ENCODE measurements at places on chromosomes 13 and 19. TPM values are rescaled to one million over a fixed set of nuclear protein-coding genes. Genes with fewer than 3 reads are reported as not detected.

Gene KIR2DL4
- 0.22 TPM for total RNA-seq

Gene TRAPPC2B
- total RNA-seq: 10.3 TPM

Gene TNFSF11
- not detected for total RNA-seq

Gene INSR
- total RNA-seq: 75.5 TPM

DNA sequence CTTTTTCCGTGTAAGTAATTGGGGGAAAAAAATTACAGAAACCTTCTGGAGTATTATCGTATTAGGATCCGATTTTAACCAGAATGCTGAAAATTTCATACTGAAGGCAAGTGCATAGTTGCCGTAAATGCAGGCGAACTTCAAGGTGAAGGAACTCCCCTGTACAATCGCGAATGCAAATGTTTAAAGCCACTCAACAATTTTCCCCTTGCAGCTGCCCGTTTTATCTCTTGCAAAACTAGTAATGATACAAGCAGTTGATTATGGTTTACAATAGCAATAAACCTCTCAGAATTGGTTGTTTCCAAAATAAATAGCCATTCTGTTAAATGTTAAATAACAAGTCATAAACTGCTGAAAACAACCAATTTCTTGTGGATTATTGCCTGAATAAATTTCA is 105.7 kb downstream of the DNAJC15 start:
- DNase-seq: no peak

Gene PEG3
- total RNA-seq: 13.2 TPM

DNA sequence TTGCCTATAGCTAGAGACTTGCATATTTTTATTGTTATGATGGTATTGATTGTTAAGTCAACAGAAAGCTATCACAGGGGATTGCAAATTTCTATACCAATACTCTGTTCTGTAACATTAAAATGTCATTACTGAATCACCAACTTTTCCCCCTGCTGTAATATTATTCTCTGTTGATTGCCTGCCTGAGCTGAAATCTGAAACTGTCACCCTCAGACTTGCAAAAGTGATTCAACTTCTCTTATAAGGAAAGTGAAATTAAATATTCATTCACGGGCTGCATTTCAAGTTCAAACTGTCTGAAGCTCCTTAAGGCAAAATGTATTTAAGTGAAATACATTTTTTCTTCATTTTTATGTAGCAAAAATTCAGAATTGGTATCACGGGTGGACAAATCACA is 723.2 kb downstream of the PCDH9 start:
- DNase-seq: no peak

Gene TRPC4
- total RNA-seq: 0.84 TPM

Gene ONECUT3
- not detected for total RNA-seq

Gene MED26
- 12.7 TPM for total RNA-seq

DNA sequence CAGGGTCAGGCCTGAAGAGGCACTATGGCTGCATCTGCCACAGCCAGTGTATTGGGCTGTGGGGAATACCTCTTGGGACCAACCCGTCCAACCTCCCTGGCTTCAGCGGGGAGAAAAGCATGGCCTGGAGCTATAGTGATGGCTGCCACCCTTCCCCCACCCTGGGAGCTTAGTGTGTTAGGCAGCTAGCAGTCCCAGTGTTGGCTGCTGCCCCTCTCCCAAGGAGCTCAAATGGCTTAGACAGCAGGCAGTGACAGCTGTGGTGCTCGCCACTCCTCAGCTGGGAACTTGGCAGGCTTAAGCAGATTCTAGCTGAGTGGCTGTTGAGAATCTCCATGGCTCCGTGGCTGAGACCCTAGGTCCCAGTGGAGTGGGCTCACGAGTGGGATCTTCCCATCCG is 19.7 kb downstream of the ACOD1 start:
- DNase-seq: no peak

DNA sequence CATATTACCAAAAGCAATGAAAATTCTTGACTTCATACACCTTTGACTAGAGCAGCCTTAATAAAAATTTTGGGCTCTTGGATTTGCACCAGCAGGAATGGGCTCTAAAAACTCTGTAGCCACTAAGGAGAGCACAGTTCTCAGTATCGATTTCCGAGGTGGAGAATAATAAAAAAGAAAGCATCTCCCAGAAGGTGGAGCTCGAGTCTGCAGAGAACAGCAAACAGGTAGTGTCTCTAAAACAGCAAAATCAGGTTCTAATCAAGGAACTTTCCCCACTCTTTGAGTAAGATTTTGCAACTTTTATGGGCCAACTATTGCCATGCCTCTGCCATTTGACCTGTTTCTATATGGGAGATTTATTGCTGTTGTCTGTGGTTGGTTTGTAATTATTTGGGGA is 258.7 kb upstream of the GPC6 start:
- DNase-seq: no peak

- DNase-seq: no peak
Observed at GRCh38 chr13:80242728-80243427, 98.0 kb downstream of the SPRY2 start.

Gene SIGLEC5
- 2.2 TPM for total RNA-seq

DNA sequence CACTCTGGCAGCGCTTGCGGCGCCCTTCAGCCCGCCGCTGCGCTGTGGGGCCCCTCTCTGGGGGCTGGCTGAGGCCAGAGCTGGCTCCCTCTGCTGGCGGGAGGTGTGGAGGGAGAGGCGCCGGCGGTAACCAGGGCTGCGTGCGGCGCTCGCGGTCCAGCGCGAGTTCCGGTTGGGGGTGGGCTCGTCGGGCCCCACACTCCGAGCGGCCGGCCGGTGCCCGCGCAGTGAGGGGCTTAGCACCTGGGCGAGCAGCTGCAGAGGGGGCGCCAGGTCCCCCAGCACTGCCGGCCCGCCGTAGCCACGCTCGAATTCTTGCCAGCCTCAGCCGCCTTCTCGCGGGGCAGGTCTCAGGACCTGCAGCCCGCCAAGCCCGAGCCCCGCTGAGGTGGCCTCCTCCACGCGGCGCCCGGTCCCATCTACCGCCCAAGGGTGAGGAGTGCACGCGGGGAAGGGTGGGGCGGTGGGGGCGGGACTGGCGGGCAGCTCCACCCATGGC is 879.0 kb upstream of the SLITRK5 start:
- DNase-seq: no peak

Gene ZSCAN22
- 2.5 TPM for total RNA-seq

GRCh38 chr19:18507021-18507726 is 14.7 kb downstream of the ELL start:
- DNase-seq: no peak

Gene IRGC
- total RNA-seq: not detected

DNA sequence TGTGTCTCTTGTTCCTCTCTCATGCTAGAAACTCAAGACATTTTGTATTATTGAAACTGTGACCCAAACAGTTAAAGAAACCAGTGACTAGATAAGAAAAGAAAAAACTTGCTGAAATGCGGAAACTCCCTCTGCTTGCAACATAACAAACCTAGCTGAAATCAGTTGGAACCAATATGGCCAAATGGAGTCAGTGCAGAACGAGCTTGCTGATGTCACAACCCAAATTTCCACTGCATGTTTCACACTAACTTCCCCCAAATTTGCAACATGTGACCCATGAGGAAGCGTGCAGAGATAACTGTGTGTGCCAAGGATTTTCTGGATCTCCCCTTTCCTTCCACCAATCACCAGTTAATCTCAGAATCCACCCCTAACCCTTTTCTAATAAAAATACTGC is 208.0 kb downstream of the DLEU7 start:
- DNase-seq: no peak

DNA sequence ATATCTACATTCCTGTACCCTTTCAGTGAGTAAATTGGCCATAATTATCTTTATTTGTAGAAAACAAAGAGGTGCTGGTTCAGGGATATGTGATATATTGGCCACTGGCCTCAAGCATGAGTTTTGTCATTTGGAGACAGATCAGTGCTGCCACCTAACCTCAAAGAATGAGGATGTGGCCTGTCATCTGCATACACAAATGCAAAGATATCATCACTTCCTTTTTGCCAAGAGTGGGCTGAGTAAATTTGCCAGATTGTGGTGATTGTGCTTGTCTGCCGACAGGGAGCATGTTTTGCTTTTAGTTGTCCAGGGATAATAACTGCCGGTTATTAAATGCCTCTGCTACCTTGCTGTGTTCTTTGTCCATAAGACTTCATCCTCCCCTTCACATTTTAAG is 44.2 kb downstream of the WASF3 start:
- no peak for DNase-seq

DNA sequence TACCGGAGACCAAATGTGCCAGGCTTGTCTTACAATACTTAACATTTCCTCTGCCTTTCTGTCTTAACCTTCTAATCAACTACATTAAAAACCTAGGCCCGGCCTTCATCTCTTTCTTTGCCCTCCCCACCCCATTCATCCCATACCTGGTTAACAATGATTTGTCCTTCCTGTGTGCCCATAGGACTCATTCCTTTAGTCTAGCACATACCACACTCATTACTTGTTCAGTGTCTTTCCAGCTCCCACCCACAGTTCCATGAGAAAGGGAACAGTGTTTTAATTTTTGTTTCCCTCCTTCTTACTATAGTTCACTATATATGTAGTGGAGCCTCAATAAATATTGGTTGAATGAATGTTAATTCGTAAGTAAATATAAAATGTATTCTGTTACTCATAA is 2.4 kb downstream of the CLN5 start:
- DNase-seq: no peak
